ENCODE measurements at places on chromosomes 16 and 17. TPM values are rescaled to one million over a fixed set of nuclear protein-coding genes. Genes with fewer than 3 reads are reported as not detected.

KRT32 gene
- 1.5 TPM for total RNA-seq

KRTAP9-7 gene
- not detected for total RNA-seq

AOC3 gene
- total RNA-seq = 0.26 TPM

DHODH gene
- total RNA-seq = 11.1 TPM

PKMYT1 gene
- 51.9 TPM for total RNA-seq

SLC2A4 gene
- 0.29 TPM for total RNA-seq

CTF1 gene
- 0.29 TPM for total RNA-seq

C16orf92 gene
- not detected for total RNA-seq

ZMYND15 gene
- total RNA-seq = 0.58 TPM

RAB26 gene
- 4.6 TPM for total RNA-seq

TSPOAP1 gene
- 4.3 TPM for total RNA-seq

NRN1L gene
- not detected for total RNA-seq

SEC14L1 gene
- total RNA-seq = 50.9 TPM

FBXL19 gene
- 36.2 TPM for total RNA-seq
